ENCODE measurements at places on chromosomes 5 and 9.

DNA sequence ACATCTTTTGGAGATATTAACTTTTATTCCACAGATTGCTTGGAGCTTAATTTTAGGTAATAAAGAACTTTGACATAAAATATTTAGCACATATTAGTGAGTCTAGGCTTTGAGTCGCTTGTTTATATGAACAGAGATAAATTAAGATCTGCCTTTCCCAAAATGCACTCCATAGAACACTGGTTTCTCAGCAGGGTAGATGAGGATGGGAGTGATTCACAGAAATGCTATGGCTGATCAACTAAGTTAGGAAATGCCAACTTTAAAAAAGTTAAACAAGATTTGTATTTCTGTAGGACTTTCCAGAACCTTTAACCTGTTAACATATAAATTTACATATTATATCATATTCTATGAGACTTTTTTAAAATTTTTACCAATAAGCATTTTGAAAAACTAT lies 65.2 kb downstream of the STARD4 start:
- no peak for DNase-seq

GRCh38 chr5:131389096-131389868 lies 125.4 kb downstream of the CDC42SE2 start:
- DNase-seq: no peak

DNA sequence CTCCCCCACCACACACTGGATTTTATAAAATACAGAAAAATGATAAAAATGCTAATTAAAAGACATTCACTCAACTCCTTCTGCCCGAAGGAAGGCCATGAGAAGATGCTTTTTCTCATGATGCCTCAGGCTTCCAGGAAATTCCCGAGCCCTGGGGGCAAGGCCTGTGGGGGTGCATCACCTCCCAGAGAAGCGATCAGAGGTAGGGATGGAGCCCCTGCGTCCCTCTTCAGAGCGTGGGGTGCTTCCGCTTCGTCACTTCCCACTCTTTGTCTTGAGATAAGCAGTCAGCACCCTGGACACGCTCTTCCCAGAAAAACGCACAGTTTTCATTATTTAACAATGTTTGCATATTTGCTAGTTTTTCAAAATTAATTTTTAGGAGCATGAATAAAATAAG lies 33.3 kb upstream of the SH3PXD2B start:
- peak; percentile 27 for DNase-seq

DNA sequence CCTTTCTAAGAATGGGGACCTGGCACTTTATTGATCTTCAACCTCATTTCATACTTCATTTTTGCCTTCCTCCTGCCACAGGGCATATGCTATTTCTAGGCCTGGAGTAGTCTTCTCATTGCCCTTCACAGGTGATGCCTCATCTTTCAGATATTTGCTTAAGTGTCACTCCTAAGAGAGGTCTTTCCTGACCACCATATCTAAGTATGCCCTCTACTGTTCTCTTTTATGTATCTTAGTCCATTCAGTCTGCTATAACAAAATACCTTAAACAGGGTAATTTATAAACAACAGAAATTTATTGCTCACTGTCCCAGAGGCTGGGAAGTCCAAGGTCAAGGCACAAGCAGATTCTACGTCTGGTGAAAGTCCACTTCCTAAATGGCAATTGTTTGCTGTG lies 99.1 kb downstream of the ADAMTS6 start:
- no peak for DNase-seq

- DNase-seq: no peak
Measured at GRCh38 chr9:64128572-64128971, 1156.4 kb downstream of the FOXD4L5 start.

DNA sequence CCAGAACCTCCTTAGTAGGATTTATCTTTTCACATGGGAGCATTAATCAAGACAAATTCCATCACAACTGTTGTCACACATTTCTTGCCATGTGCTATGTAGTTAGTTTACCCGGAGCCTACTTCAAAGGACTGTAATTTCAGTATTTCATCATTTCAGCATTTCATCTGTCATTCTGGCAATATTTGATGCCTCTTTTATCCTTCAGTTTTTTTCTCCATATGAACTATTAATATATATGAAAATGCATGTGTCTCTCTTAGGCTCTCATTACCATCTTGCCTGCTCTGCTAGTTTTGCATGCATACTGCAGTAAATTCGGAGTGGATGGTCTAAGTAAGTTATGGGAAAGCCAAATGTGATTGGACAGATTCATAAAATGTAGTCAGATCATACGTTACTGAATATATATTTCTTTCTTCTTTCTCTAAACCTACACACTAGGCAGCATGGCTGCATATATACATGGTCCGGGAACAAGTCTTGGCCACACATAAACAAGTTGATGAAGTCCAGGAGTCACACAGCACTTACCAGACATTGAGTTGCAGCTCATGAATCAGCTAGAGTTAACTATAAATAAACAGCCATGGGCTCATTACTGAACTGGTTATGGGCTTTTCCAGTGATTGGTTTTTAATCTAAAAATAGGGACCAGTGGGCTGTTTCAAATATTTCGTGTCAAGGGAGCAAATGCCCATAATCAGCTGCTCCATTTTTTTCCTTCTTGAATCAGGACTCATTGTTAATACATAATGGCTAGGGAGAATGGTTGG lies 46.6 kb downstream of the SPATA31D1 start:
- DNase-seq: no peak

DNA sequence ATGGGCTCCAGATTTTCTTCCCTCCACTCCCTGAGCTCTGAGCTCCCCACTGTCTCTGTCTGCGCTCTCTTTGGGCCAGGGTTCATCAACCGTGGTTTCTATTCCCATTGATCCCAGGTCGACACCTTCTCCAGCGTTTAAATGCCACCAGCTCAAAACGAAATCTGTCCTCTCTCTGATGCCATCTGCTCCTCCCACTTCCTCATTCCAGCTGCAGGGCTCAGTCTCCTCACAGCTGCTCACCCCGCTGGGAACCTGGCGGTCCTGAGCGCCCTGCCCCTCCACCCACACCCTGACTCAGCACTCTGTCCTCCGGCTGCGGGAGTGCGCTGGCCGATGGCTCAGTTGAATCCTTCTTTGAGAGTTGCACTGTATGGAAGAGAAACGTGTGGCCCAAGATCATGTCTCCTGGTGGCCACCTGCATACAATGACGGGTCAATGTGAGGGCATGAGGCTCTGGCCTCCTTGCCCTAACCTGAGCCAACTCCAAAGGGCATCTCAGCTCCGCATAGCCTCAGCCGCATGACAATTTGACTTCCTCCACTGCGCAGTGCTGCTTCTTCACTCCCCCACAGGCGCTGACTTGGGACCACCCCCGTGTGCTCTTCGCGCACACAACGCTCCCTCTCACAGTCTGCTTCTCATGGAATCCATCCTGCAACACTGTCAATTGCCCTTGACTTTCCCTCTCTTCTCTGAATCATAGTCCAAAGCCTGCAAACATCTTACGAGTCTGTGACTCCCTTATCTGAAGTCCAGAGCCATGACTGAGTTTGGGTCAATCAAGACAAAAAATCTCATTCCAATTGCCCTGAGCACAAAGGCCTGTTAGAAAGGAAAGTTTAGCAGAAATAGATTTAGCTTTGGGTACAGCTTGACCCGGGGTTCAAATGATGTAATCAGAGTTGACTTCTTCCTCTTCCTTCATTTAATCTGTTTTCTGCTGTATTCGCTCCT lies 82.4 kb downstream of the PTCH1 start:
- no peak for DNase-seq

DNA sequence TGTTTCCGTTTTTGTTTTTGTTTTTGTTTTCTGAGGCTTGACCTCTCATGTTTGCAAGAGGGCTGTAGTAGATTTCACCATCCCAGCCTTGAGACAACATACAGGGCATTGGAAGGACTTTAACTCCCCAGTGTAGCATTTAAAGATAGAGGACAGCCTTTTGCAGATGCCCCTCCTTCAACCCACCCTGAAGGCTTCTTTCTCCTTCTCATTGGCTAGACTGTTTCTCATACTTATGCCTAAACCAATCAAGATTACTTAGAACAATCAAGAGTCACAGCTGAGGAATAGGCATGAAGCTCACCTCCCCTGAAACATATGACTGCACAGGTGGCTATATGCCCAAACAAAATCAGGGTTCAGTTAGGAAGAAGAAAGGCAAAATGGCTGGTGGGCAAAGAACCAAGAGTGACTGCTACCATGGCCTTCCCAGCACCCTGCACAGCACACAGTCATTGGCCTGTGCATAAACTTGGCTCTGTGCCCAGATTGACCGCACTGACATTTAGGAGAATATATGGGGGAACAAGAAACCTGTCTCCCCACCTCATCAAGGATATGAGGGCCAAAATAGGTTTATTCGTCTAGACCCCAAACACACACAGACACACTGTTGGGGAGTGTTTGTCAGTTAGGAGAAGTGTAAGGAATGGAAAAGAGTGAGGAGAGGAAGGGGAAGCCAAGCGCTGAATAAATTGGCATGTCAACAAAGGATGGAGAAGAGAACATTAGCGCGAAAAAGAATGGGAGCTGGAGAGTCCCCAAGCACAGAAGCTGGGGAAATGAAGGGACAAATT lies 137.3 kb upstream of the RANBP3L start:
- DNase-seq: no peak

GRCh38 chr5:157603333-157604190 lies 28.0 kb upstream of the ADAM19 start:
- DNase-seq: peak; percentile 76

GRCh38 chr5:32690153-32690552 lies 21.0 kb upstream of the NPR3 start:
- no peak for DNase-seq

Data from RWPE2 (cell line).